Astrocyte (in vitro differentiated cells and primary cell): ENCODE measurements at places on chromosomes 4 and X. TPM values are rescaled to one million over a fixed set of nuclear protein-coding genes. Genes with fewer than 3 reads are reported as not detected.

GRCh38 chrX:120145295-120145925 is 13.0 kb upstream of the RHOXF2 start:
- no peaks in the 10 kb centered on the region for H3K27me3 ChIP-seq
- DNase-seq: no peak
- no peaks in the 10 kb centered on the region for H3K4me1 ChIP-seq
- H3K27ac ChIP-seq: no peak overlapping the region

DNA sequence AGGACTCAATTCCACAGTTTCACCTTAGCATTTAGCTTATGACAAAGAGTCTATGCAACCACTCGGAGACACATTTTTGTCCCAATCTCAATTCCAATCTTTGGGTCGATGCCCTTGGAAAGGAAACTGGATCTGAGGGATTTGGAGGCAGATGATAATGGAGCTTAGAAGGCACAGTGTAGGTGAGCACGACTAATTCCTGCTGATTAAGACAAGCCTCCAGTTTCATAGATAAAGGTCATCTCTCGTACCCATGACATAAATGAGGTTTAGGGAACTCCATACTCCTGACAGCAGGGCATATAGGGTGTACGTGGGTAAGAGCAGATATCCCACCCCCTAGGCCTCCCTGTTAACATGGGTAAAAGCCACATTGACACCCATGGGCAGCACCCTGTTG is 24.4 kb upstream of the ZNF718 start:
- H3K27me3 ChIP-seq: no peaks in the 10 kb centered on the region
- no peak overlapping the region for H3K4me3 ChIP-seq
- H3K27ac ChIP-seq: no peak overlapping the region
- H3K4me1 ChIP-seq: no peaks in the 10 kb centered on the region

DNA sequence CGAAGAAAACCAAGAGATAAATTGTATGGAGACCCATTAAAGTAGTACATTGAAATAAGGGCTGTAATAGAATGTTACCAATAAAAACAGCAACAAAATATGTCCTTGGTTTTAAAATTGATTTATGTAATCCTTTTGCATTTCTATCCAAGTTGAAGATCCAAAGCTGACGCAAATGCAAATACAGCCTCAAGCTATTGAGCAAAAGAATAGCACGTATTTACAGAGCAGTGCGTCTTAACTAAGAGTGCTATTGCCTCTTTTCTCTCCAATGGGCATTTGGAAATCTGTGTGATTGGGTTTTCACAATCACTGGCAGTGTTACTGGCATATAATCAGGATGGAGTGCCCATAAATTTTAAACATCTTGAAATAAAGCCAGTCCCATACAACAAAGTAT is 417.4 kb downstream of the TLL1 start:
- no peaks in the 10 kb centered on the region for H3K27me3 ChIP-seq
- H3K4me1 ChIP-seq: peaks cover 2% of the 10 kb centered on the region
- H3K36me3 ChIP-seq: no peaks in the 10 kb centered on the region
- no peak overlapping the region for H3K4me3 ChIP-seq

- no peaks in the 10 kb centered on the region for H3K36me3 ChIP-seq
- no peak overlapping the region for H3K4me3 ChIP-seq
- H3K27me3 ChIP-seq: no peaks in the 10 kb centered on the region
- DNase-seq: no peak
Observed at GRCh38 chr4:27911047-27911446, 1050.4 kb downstream of the STIM2 start.

DNA sequence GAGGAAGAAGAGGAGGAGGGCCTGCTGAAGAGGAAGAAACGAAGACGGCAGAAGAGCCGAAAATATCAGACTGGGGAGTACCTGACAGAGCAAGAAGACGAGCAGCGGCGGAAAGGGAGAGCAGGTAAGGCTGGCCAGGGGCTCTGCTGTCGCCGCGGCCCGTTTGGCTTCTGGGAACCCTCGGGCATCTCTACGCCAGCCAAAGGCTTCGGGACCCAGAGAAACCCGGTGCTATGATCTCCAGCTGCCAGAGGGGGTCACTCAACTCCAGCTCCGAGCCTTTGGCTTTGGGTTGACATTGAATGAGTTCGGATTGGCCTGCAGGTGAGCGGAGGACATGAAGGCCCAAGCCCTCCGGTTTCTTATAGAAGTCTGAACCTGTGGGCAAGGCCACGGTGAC is 42.8 kb downstream of the BCORL1 start:
- no peaks in the 10 kb centered on the region for H3K4me1 ChIP-seq
- no peaks in the 10 kb centered on the region for H3K36me3 ChIP-seq
- no peaks in the 10 kb centered on the region for H3K27me3 ChIP-seq
- DNase-seq: no peak
- no peak overlapping the region for H3K27ac ChIP-seq

- no peaks in the 10 kb centered on the region for H3K27me3 ChIP-seq
- no peak overlapping the region for H3K4me3 ChIP-seq
- H3K36me3 ChIP-seq: no peaks in the 10 kb centered on the region
- H3K4me1 ChIP-seq: no peaks in the 10 kb centered on the region
- DNase-seq: no peak
- no peak overlapping the region for H3K27ac ChIP-seq
Observed at GRCh38 chr4:56078866-56079265, 130.1 kb downstream of the CEP135 start.

- H3K36me3 ChIP-seq: no peaks in the 10 kb centered on the region
- no peak overlapping the region for H3K27ac ChIP-seq
- H3K4me3 ChIP-seq: no peak overlapping the region
- peaks cover 14% of the 10 kb centered on the region for H3K4me1 ChIP-seq
- DNase-seq: no peak
Observed at GRCh38 chr4:6750286-6751221, 32.0 kb upstream of the KIAA0232 start.

The ZFYVE28 gene
- total RNA-seq: 0.31 and 0.68 TPM in 2 replicates

The KDM5C gene
- total RNA-seq: 79.5 and 84.5 TPM in 2 replicates

The F8A1 gene
- 24.8 and 25.6 TPM in 2 replicates for total RNA-seq

The PLK4 gene
- total RNA-seq: 2.8 and 3.6 TPM in 2 replicates

The RTL9 gene
- 0.91 and 0.94 TPM in 2 replicates for total RNA-seq

The NWD2 gene
- not detected in 2 replicates for total RNA-seq

The ARSD gene
- 7.3 and 9.2 TPM in 2 replicates for total RNA-seq
